ENCODE measurements at places on chromosomes 12 and 14. TPM values are rescaled to one million over a fixed set of nuclear protein-coding genes. Genes with fewer than 3 reads are reported as not detected.

Gene ADCY4
- 3.4 TPM for total RNA-seq

DNA sequence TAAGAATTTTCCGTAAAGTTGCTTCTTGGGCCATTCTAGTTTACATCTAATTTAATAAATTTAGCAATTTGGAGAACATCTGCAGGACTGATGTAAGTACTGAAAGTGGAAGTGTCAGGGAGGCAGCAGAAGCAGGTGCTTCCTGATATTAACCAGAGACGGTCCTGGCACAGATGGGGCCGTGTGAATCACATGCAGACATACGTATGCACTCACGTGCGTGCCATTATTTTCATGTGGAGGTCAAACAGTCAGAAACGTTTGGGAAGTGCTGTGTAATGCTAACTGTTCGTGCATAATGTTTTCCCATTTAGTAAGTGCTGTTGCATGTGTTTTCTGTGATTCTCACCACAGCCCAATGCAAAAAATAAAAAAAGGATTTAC, 87.8 kb upstream of the DYNC1H1 start:
- DNase-seq, result peak; percentile 97

- DNase-seq, result no peak
Measured at GRCh38 chr12:113776536-113776935, 189.6 kb downstream of the RBM19 start.

Gene CIT
- total RNA-seq, result 117 TPM

DNA sequence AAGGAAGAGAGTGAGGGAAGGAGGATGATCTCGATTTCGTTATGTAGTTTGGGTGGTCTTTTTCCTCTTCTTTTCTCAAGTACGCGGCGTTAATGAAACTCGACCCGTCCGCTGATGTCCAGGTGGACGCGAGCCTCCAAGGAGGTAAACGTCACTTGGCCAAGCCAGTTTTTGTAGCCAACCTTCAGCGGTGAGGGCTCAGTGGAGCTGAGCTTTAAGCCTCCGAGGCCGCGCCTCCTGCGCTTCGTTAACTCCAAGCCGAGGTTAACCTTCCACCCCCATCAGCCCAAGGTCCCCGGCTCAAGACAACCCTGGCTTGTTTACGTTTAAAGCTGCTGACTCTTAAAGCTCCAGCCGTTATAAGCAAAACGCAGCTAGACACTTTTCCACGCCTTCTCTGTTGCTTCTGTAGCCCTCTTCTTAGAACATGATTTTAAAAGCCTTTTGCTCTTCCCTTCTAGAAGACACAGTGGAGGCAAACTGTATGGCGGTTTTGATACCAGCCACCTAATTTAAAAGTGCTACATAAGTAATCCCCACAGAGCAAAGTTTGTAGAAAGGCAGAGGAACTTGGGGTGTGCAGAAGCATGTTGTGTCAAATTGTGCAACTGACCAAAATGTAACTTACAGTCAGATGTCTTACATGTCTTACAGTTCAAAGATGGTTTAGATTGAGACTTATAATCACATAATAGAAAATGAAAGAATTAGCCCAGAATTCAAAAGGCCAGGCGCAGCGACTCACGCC, 923 bp upstream of the ITPR2 start:
- DNase-seq, result peak; percentile 85

Gene PMEL
- 2.4 TPM for total RNA-seq

Gene NUDT14
- total RNA-seq, result 37.5 TPM

DNA sequence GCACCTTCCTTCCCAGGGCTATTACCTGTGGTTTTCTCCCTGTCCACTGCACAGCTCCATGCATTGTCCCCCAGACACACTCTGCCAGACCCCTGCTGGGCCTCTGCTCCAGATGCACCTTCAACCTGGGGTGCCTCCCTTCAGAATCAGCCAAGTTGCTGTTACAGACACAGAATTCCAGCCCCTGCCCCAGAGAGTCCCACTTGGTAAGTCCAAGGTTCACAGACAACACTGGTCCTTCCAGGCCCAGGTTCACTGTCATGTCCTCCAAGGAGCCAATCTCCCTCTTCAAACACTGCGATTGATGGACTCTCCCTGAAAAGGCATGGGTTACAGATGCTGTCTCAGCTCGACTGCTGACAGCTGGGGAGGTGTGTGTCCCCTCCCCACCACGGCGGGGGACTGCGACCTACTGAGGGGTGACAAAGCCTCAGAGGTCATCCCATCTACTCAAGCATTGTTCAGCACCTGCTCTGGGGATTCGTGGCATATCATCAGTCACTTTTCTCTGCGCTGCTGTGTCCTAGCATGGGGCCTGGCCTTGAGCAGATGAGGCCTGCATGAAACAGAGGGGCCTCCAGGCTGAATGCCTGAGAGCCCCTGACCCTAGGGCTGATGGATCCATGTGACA, 24.3 kb downstream of the CALM1 start:
- DNase-seq, result no peak

Gene TAS2R10
- total RNA-seq, result not detected

DNA sequence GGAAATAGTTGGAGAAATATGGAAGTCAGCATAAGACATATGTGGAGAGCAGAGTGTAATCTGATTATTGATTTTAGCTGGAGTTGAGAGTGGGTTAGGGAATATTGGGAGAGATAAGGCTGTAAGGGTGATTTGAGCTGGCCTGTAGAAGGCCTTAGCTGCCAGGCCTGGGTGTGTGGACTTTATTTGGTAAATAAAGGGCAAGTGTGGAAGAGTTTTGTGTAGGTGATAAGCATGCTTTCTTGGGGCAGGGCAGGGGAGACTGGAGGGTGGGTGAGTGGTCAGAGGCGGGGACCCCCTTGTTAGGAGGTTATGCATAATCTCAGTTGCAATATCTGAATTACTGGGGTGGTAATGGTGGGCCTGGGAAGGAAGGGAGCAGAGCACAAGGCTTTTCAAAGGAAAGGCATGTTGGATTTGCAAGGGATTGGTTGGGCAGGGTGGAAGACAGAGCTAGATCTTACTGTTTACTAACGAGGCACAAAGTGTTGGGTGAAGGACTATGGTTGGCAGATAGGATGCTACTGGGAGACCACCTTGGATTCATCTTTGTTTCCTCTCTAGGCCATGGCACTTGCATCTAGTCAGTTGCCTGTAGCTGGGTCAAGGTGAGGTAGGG, 5.5 kb downstream of the KHNYN start:
- no peak for DNase-seq

Gene LRRC43
- total RNA-seq, result not detected

- DNase-seq, result no peak
Measured at GRCh38 chr14:20714593-20715250, 26.2 kb downstream of the ANG start.

DNA sequence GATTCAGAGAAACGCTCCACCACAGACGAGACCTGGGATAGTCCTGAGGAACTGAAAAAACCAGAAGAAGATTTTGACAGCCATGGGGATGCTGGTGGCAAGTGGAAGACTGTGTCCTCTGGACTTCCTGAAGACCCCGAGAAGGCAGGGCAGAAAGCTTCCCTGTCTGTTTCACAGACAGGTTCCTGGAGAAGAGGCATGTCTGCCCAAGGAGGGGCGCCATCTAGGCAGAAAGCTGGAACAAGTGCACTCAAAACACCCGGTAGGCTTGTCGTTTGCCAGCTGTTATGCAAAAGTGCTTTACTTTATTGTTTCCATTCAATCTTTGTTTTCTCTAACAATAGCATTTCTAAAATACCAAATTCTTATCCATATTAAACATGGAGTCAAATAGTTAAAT, 287.3 kb downstream of the NAV3 start:
- peak; percentile 41 for DNase-seq

- peak; percentile 19 for DNase-seq
Measured at GRCh38 chr12:50597200-50598195, 92.7 kb downstream of the DIP2B start.

Gene NR1H4
- total RNA-seq, result not detected

DNA sequence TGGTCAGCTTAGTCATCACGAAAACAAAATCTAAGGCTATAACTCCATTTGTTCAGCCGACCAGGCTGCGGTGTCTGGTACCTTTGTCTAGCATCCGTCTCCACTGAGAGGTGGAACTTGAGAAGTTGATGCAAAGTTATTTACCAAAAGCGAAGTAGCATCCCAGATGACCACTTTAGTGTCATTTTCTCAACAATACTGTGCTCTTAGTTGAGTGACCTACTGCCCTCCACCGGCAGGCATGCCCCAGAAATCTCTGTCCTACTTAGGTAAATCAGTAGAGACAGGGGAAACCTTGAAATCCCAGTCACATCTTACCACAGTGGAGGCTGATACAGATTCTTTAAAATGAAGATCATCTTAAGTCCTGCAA, 1.3 kb upstream of the ST8SIA1 start:
- no peak for DNase-seq

DNA sequence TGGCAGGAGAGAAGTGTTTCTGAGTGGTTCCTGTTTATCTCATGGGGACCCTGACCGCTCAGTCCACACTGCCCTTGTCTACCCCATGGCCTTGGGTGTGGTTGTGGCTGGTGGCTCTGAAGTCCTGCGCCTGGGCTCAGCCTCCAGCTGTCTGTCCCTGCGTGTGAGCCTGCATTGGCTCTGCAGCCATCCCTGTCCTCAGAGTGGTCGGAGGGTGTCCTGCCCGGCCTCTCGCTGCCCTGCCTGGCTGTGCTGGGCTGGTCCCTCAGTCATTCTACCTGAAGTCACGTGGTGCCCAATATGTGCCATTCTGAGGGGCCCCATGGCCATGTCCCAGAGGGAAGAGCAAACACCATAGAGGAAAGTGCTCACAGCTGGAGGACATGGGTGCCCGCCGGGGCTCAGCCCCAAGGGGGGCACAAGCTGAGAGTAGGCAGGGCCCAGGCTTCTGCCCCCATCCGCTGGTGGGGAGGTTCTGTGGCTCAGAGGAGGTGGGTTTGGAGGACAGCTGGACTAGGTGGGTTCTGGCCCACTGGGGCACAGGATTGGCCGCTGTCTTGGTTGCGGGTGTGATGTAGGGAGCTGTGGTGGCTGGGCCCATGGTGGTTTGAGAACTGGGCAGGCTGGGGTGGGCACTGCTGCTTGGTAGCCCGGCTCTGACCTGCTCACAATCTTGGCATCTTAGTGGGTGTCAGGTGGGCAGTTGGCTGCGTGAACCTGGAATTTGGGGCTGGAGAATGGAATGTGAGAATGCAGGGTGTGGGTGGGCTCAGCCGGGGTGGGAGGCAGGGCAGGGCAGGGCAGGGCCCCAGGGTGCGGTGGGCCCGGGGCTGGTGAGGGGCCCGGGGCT, 11.6 kb downstream of the TEDC1 start:
- no peak for DNase-seq

DNA sequence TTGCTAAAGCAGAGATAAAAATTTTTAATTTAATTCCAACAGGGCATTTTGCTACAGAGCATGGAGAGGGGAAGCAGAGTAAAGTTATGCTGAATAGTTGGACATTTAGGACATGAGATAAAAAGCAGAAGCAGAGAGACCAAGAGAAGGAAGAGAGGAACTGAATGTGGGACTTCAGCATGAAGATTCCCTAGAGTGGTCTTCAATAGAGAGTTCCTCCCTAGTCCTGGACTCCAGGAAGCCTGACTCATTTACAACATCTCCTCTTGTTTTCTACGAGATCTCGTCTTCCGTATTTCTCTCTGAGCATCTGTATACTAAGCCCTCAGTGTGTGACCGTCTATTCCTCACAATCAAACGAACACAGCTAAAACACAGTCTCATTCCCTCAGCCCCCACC, 35.2 kb upstream of the IFT81 start:
- no peak for DNase-seq

Gene G2E3
- 43.9 TPM for total RNA-seq

- no peak for DNase-seq
Measured at GRCh38 chr14:72583316-72584272, 310.3 kb downstream of the DPF3 start.

- DNase-seq, result no peak
Measured at GRCh38 chr14:78401866-78402265, 231.7 kb downstream of the NRXN3 start.

Gene YY1
- total RNA-seq, result 137 TPM

- DNase-seq, result peak; percentile 30
Measured at GRCh38 chr12:22100958-22101748, 55.1 kb downstream of the CMAS start.

- DNase-seq, result no peak
Measured at GRCh38 chr14:97219431-97220017, 422.3 kb downstream of the VRK1 start.

- no peak for DNase-seq
Measured at GRCh38 chr14:79037106-79037505, 866.9 kb downstream of the NRXN3 start.

DNA sequence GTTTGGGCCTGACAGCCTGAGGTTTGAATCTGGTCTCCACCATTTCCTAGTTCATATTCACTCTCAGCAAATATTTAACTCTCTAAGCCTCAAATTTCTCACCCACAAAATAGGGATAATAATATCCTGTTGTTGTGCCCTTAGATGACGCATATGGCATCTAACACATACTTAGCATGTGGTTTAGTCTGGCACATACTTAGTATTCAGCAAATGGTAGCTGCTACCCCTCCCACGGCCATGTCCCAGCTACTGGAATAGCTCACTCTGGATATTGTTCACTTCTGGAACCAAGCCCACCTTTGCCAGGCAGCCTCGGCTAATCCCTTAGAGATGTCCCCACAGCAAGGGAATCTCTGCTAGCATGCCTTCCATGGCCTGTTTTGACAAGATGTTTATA, 53.3 kb downstream of the BICD1 start:
- DNase-seq, result no peak

DNA sequence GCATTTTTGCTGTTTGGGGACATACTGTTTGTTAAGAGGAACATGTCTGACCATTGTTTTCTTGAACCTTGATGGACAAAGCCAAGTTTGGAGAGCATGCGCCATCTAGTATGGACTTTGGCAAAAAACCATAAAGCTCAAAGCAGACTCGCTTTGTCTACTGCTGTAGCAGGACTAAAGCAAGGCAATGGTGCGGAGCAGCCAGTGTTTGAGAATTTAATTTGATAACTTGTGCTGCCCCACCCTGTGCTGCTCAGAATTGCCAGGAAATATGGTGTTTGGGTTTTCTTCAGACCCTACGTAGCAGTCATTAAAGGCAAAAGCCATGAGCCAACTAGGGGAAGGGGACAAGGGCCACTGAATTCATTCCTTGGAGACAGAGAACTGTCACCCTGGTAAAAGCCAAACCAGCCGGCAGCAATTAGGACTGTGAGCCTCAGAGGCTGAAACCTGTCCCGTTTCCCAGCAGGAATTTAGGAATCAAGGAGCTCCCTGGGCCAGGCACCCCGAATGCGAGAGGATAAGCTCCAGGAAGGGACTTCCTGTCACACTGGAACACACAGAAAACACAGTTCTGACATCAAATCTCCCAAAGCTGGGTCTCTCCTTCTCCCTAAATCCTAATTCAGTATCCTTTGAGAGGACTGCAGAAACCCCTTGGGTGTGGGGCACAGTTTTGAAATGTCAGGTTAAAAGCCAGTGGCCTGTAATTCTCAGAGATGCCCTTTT, 1.1 kb downstream of the AVIL start:
- DNase-seq, result no peak

Gene ERBB3
- 0.83 TPM for total RNA-seq

GRCh38 chr14:103657471-103657870, 28.5 kb downstream of the KLC1 start:
- DNase-seq, result no peak

Gene EMP1
- total RNA-seq, result 0.40 TPM

GRCh38 chr12:132535019-132535418, 45.1 kb downstream of the FBRSL1 start:
- DNase-seq, result no peak

Gene NRIP2
- not detected for total RNA-seq

Gene SLC8A3
- total RNA-seq, result not detected

GRCh38 chr12:103373088-103373523, 122.7 kb downstream of the C12orf42 start:
- DNase-seq, result no peak

Gene POLE
- total RNA-seq, result 230 TPM

GRCh38 chr12:19498099-19498498, 58.8 kb downstream of the AEBP2 start:
- DNase-seq, result no peak

Gene KRT77
- total RNA-seq, result not detected

Data from OCI-LY7 (cell line).